ENCODE measurements at places on chromosomes 13 and 19.

- no peak for DNase-seq
Observed at GRCh38 chr13:113405481-113406300, 41.8 kb upstream of the GRTP1 start.

DNA sequence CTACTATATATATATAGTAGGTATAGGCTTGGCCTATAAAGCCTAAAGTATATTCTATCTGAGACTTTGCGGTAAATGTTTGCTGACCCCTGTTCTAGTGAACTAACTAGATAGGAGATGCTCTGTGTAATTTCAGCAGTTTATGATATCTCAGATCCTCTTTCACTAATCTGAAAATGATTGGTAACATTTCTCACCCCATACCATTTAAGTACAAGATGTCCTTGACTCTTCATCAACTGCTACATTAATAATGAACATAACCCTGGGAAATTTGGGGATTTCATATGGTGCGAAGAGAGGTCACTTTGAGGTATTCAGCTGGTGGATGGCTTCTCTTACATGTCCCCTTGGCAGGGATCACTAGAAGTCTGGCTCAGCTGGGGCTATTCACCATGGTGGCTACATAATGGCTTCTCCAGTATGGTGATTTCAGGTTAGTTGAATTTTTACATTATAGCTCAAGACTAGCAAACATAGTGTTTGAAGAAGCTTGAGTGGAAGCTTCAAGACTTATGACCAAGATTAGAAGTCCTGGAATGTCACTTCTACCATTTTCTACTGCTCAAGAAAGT, 103.6 kb upstream of the MYCBP2 start:
- DNase-seq: no peak

DNA sequence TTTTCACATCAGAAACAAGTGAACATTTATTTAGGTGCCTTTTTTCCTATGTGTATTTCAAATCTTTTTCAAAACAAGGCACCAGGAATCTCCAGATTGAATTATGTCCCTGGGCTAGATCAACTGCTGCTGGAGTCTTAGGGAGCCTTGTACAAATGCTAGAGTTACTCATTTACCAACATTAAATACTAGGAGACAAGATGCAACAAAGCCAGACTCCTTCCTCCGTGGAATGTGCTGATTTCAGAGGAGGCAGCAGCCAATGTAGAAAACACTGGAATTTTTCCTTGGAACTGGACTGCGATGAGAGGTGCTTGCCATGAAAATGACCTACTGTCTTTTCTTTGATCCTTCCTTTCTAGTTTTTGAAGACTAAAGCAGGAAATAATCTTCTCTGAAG, 1514.7 kb upstream of the MIR17HG start:
- DNase-seq: no peak

GRCh38 chr19:17331045-17331558, 3.6 kb downstream of the ANO8 start:
- DNase-seq: no peak

- no peak for DNase-seq
Observed at GRCh38 chr13:52414051-52414450, 8.1 kb upstream of the THSD1 start.

DNA sequence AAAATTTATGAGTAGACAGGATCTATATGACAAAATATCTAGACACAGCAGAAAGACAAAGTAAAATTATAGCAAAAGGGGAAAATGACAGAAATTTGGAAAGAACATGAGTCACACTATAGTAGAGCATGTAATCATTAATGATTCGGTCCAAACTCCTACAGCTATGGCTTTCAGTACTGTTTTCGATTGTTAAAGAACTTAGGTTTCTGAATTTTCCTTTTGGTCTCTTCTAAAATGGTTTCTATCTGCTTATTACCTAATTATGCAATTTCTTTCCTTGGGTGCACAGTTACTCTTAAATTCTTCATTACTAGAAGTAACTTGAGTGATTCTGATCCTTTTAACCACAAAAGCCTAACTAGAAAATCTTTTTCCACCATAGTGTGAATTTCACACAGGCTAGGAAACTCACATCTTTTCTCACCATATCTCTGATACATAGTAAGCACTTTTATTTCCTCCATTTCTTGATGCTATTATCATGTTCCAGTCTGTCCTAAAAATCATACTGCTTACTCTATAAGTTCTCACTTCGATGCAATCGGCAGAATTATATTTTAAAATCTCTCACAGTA, 1101.4 kb downstream of the PCDH9 start:
- DNase-seq: no peak

DNA sequence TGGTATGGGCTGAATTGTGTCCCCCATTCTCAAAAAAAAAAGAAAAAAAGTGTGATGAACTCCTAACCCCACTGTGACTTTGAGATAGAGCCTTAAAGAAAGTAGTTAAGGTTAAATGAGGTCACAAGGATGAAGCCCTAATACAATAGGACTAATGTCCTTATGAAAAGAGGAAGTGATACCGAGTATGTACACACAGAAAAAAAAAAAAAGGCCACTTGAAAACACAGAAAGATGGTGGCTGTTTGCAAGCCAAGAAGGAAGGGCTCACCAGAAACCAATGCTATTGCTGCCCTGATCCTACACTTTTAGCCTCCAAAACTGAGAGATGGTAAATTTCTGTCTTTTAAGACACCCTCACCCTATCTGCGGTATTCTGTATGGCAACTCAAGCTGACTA, 955.6 kb downstream of the PCDH17 start:
- no peak for DNase-seq

- no peak for DNase-seq
Observed at GRCh38 chr19:51830274-51830673, 35.3 kb downstream of the FPR3 start.

DNA sequence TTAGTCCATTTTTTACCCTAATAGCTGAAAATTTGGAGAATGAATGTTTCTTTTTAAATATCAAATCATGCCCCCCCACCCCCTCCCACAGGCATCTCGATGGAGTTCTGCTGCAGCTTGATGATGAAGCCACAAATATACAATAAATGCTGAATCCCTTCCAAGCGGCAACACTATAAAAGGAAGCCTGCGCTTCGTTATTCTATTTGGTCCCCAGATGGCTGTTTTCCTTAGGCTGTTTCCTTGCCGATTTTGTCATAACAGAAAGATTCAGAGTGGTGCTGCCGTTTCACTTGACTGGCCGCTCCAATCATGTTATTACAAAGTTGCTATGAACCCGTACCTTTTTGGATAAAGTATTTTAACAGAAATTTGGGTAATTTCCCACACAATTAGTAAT, 79.5 kb downstream of the MYO16 start:
- DNase-seq: no peak

DNA sequence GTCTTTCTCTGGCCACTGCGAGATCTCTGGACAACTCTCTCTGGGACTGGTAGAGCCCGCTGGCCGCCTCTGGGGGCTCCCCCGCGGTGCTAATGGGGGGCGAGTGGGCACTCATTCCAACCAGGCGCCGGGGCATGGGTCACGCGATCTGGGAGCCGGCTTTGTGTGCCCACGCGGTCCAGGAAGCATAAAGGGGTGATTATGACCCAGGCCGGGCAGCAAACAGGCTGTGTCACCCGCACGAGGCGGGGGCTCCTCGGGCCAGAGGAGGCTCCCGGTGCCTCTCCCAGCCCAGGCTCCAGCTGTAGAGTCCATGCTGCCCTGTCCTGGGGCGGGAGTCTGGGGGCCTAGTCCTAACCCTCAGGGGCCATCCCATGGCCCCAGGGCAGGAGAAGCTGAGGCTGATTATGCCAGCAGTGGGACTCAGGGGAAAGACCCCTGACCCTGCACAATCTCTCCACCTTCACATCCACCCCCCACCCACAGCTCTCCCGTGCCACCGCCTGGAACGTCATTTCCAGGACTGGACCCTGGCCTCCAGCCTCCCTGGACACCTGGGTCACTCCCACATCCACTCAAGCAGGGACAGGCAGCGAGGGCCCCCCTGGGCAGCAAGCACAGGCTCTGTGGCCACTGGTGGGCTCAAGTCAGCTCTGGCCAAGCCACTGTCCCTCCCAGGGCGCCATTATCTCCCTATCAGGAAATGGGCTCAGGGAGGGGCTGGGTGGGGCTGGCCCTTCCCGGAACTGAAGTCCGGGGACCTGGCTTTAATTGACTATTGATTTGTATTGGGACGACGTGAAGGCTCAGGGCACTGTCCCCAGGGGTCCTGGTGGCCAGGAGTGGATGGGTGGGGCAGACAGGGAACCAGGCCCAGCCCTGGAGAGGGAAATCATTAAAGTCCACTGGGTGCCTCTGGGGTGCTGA, 50.0 kb downstream of the PTPRS start:
- DNase-seq: no peak

- DNase-seq: no peak
Observed at GRCh38 chr13:109345433-109345941, 440.9 kb downstream of the IRS2 start.

GRCh38 chr13:49774376-49775005, 18.0 kb downstream of the KPNA3 start:
- DNase-seq: no peak

- no peak for DNase-seq
Observed at GRCh38 chr13:59360108-59360507, 803.6 kb downstream of the DIAPH3 start.

GRCh38 chr13:40288259-40288658, 378.2 kb downstream of the FOXO1 start:
- DNase-seq: no peak

DNA sequence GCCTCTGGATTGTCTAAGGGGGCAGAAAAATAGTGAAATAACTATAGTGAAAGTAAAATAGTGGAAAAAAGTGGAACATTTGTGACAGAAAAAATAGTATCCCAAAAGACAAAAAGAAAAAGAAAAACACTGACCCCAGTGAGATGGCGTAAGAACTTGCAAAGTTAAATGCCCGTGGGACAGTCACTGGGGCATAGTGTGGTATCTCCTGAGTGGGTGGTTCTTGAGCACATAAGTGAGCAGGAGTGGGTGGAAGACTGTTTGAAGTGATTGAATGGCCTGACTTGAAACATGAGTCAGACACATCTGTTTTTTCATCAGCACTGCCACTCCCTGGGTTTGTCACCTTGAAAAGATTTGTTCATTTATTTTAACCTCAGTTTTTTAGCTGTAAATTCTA, 2.5 kb downstream of the ZNF430 start:
- DNase-seq: no peak

DNA sequence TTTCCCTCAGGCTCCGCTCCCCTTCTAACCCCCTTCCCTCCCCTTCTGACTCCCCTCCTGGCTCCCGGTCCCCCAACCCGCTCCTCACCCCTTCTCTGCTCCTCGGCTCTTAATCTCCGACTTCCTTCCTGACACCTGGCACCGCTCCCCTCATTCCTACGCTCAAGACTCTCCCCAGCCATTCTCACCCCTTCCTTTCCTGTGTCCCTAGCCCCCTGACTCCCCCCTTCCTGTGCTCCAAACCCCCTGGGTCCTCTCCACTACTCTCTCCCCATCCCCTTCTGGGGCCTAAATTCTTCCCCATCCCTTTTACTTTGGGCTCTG, 658 bp downstream of the CLPP start:
- no peak for DNase-seq

GRCh38 chr13:30712536-30713532, 22.5 kb upstream of the ALOX5AP start:
- DNase-seq: no peak

- DNase-seq: no peak
Observed at GRCh38 chr13:37448153-37448552, 150.4 kb downstream of the POSTN start.

GRCh38 chr13:110957181-110957884, 42.5 kb upstream of the ANKRD10 start:
- DNase-seq: no peak

- no peak for DNase-seq
Observed at GRCh38 chr13:42337808-42338600, 66.1 kb downstream of the AKAP11 start.

GRCh38 chr13:90565985-90566713, 781.3 kb upstream of the MIR17HG start:
- no peak for DNase-seq

Data from hematopoietic multipotent progenitor cell treated with erythropoietin and hydrocortisone succinate and interleukin-3 and kit ligand, for 17 days (in vitro differentiated cells).